LoVo (cell line): ENCODE measurements at places on chromosomes 5 and 9.
A peak's percentile ranks its signal among the peaks of the same experiment; 100 is the strongest.

GRCh38 chr5:148972396-148972795 is 90.5 kb downstream of the SH3TC2 start:
- no peak for DNase-seq

DNA sequence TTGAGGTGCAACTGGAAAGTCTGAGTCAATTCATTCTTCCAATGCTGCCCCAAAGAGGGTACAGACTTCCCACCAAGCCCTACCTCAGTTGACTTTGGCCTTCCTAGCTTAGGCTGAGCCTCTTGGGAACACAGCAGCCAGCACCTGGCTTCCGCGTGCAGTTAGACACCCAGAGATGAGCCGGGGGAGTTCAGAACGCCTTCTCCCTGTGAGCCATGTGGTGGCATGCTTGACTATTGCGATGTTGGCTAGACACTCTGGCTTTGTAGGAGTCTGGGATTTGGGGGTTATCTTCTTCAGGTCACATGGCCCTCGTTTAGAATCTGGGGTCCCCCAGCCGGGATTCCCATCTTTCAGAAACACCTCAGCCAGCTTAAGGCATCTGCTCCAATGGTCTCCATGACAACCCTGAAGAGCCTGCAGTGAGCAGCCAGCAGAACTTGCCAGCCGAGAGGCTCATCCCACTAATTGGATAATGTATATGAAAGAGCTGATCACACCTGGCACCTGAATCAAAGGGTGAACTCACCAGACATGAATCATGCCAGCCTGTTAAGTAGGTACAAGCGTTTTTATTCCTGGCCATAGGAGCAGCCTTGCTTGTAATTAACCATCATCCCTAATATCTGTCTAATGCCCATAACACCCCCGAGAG is 167.5 kb downstream of the SYK start:
- no peak for DNase-seq

DNA sequence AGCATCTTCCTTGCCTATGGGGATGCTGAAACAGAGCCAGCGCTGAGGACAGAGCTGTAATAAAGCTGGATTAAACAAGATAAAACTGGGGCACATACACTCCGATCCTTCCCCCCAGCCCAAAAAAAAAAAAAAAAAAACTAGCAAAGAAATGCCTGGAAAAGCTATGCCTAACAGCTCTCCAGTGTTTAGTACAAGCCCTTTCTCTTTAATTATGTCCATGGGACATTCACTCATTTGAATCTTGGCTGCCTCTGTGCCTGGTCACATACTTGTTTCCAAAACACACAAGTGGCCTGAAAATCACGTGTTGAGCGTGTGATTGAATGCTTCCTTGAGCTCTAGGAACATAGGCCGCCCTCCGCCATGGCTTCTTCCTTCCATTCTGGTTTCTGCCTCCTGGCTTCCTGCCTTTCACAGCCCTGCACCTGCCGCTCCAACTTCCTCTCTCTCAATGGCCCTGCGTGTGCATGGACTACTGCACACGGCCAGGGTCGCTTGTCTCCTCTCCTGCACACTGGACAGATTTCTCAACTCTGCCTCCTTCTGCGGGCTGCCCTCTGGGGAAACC is 111.0 kb upstream of the RETREG1 start:
- DNase-seq, result no peak

GRCh38 chr9:91864380-91864779 is 85.6 kb downstream of the ROR2 start:
- DNase-seq, result no peak

DNA sequence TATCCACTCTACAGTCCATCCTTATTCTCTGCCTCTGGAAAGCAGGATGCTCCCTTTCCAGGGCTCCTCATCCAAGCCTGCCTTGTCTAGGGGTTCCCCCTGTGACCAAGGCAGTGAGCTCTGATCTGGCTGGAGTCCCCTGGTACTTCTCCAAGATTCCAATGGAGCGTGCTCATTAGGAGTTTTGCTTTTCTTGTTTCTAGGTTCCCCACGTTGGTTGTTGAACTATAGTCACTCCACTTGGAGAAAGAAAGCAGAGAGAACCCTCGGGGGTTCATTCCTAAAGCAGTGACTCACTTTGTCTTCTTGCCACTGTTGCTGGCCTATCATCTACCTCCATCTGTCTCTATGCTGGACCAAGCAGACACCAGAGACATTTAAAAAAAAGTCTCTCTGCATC is 192.6 kb downstream of the TLE4 start:
- peak; percentile 6 for DNase-seq

DNA sequence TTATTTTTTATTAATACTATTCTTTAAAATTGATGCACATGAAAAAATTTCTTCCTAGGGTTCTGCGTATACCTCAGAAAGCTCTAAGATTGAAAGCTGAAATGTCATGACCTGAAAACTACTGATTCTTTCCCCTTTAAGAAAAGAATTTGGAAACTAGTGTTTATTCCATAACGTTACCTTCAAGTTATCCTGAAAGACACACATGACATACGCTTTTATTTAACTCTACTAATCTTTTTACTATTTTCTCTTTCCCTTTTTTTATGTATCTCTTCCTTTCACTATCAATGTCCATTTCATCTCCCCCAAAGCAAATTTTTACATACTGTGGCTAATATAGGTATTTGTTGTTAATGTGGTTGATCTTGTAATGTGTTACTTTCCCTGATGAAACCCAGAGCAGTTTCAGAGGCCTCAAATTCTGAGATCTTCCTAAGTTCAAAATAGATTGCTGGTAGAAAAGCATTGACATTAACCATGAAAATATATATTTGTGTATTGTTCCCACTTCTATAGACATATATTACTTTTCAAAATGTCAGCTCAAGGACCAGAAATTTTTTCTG is 7.4 kb downstream of the NIPBL start:
- no peak for DNase-seq
